SK-MEL-5 (cell line): ENCODE measurements at places on chromosomes 11 and 22.

DNA sequence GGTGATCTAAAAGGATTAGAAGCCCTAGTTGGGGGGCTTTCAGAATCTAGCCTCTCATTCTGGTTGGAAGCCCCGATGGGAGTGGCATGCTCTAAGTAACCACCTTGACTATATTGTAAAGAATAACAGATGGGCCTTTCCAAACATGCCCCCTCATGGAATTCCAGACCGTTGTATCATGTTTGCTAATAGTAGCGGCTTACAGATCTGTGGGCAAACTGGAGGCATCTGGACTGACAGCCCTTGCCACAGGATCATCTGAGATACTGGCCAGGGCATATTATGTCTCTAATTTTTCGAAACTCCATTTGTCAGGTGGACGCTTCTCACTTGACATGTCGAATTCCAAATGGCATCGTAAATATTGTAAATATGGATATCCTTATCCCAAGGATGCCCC lies 10.5 kb downstream of the APIP start:
- DNase-seq = no peak

GRCh38 chr11:126348806-126349582 lies 6.5 kb upstream of the ST3GAL4 start:
- no peak for DNase-seq

- no peak for DNase-seq
These were observed 18.5 kb downstream of the MGAT3 start for GRCh38 chr22:39475337-39475736.

GRCh38 chr11:17753153-17753552 lies 18.6 kb downstream of the KCNC1 start:
- no peak for DNase-seq

DNA sequence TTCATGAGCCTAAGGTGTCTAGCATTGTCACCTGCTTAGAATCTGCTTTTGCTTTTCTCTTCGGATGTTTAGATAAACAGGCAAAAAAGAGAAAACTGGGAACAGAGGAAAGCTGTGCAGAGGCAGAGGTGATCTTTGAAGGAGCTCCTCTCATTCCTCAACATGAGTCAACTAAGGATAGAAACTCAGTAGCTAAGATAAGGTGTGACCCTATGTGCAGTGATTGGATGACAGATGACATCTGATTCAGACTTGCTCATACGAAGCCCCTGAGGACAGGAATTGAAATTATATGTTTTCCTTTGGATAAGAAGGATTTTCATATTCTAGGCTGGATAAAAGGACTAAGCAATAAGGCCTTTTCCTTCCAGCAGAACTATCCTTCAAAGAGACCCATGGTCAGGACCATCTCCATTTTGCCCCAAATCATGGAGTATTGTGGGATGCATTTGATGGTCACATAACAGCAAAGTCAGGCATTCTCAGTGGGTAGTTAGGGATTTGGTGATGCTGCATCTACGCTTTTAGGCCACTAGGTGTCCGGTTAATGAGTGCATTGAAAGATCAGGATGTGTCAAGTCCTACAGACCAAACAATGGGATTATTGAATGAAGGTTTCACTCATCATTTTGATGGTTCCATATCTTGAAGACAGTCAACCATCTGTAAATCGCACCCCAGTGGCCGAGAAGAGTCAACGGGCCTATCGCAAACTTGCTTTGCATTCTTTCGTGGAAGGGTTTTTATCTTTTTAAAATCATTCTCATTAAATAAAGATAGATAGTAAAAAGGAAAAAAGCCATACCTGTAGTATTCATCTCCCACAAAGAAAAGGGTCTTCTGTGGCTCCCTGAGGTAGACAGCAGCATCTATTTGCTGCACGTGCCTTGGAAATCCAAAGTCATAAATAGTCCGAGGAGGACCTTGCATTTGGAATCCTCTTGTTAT lies 32.2 kb downstream of the MMP20 start:
- peak; percentile 84 for DNase-seq

DNA sequence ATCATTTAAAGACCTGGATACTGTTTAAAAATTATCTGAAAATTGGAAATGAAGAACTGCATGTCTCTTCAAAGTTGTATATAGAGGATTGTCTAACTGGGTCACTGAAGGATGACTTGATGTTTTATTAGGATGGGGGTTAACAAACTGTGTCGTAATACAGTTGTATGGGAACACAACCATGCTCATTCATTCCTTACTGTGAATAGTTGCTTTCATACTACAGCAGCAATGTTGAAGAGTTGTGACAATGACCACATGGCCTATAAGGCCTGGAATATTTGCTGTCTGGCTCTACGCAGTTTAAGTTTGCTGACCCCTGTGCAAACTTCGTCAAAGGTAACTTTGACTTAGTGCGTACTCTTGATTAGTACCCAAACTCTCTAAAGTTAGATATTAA lies 38.4 kb downstream of the FDX1 start:
- DNase-seq = peak; percentile 63

GRCh38 chr11:102580185-102580951 lies 44.8 kb downstream of the MMP20 start:
- no peak for DNase-seq

DNA sequence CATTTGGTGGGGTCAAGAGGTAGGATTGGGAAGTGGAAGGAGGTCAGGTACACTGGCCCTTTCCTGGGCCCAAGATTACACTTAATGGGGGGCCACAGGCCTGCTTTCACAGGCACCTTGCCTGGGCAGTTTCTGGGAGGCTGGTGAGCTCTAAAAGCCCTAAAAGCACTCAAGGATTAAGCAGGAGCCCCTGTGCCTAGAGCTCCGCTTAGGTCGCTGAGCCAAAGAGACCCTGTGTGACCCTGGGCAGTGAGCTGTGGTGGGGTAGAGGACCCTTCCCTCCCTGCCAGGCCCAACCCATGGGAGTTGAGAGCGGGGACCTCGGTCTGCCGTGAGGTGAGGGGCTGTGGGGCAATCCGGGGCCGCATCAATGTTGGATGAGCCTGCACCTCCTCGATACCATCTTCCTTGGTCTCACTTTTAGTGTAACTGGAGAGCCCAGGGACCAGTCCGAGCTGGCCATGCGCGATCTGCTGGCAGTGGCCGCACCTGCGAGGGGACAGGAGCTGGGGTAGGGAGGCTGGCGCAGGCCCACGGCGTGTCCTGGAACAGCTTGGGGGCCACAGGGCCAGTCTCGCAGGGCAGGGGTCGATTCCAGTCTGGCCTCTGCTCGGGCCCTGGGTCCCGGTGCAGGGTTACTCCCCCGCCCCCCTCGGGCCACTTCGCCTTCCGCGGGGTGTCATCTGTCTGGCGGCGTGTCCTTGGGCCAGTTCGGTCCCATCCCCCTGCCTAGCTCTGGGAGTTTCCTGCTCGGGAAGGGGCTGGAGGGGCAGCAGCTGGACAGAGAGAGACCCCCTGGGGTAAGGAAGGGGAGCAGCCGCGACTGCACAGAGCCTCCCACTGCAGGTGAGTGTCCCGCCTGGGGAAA lies 44.3 kb downstream of the EIF3F start:
- no peak for DNase-seq

- no peak for DNase-seq
These were observed 42.7 kb downstream of the SGSM1 start for GRCh38 chr22:24848559-24849168.

GRCh38 chr22:44616461-44616860 lies 85.5 kb upstream of the PRR5 start:
- no peak for DNase-seq

GRCh38 chr11:80627364-80627763 lies 1186.5 kb upstream of the TENM4 start:
- DNase-seq = no peak

DNA sequence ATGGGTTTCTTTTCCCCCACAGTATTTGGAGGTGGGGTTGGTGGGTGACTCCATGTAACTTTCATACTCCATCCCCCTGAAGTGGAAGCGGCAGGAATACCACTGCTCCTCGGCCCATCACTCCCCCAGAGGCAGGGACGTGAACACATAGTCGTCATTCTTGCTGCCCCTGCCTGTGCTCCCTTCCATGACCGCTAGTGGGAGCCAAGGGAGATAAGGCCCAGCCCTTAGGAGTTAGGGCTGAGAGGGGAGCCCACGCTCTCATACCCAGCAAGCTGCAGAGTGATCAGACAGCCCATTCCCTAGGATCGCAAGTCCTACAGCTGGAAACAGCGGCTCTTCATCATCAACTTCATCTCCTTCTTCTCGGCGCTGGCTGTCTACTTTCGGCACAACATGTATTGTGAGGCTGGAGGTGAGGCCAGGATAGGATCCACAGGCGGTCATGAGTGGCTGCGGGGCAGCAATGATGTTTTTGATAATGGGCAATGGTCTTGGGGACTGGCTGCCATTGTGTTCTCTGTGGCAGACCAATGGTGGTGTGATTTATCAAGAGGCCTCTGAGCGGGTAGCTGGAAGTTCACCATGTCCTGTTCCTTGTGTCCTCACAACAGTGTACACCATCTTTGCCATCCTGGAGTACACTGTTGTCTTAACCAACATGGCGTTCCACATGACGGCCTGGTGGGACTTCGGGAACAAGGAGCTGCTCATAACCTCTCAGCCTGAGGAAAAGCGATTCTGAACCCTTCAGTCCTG lies 15.9 kb downstream of the RHOG start:
- DNase-seq = peak; percentile 88

DNA sequence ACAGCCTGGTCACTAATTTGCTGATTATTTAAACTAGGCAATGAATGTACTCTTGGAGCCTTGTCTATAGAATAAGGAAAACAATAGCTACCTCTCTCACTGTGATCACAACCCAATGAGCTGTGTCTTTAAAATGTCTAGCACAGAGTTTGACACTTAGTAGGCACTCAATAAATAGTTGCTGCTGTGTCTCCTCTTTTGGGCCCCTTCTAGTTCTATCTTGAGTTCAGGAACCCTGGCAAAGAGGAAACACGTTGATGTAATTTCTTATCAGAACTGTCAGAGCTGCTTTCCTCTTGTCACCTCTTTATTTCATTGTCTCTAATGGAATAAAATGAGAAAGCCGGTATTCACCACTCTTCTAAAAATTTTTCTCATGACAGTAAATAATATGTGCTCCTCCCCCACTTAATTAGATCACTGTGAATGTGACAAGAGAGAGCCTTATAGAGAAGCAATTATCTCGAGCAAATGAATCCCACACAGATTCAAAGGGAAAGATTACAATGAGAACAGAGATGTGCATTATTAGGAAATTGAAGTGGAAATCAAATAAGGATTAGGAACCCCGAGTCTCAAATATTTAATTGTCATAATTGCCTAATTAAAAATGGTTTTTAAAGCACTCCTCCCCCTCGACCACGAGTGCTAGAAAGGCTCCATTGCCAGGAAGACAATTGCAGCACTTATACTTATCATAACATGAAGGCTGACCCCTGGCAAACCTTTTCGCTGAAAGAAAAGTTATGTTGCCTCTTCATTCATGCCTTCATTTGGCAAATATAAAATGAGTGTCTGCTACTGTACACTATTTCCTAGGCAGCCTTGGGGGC lies 175.0 kb upstream of the BDNF start:
- no peak for DNase-seq

GRCh38 chr22:38305471-38306448 lies 11.5 kb downstream of the CSNK1E start:
- DNase-seq = no peak
